Fibroblast of skin of left quadriceps (primary cell): ENCODE measurements at places on chromosomes 12 and 14.

DNA sequence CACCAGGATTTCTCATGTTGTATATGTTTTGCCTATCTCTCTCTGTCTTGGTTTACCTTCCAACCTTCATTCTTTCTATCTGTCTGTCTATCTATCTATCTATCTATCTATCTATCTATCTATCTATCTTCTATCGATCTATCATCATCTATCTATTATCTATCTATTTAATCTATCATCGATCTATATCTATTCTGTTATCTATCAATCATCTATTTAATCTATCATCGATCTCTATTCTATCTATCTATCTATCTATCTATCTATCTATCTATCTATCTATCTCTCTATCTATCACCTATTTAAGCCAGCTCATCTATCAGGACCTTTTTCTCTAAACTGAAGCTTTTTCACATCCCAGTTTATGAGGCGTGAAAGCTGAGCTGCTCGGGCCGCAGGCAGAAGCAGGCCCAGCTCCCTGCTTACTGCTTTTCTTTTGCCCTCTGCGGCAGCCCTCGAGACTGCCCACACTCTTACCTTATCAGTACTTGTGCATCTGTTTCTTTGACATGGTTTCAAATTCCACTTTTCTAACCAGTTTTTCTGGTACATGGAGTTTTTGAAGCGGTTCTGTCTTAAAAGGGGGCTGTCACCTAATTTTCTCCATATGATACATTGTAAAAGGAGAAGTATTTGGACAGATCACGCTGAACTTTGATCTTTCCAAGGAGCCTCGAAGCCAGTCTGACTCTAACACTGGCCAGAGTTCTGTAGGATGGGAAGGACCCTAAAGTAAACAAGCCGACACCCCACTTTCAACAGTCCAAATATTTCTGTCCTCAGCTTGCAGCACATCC, 44.4 kb upstream of the GSG1 start:
- no peak for DNase-seq

- DNase-seq, result no peak
Measured at GRCh38 chr12:51868821-51869495, 18.9 kb upstream of the ANKRD33 start.

- DNase-seq, result no peak
Measured at GRCh38 chr14:32578181-32578580, 249.1 kb downstream of the AKAP6 start.

- DNase-seq, result no peak
Measured at GRCh38 chr14:65330416-65330815, 82.1 kb upstream of the FUT8 start.

DNA sequence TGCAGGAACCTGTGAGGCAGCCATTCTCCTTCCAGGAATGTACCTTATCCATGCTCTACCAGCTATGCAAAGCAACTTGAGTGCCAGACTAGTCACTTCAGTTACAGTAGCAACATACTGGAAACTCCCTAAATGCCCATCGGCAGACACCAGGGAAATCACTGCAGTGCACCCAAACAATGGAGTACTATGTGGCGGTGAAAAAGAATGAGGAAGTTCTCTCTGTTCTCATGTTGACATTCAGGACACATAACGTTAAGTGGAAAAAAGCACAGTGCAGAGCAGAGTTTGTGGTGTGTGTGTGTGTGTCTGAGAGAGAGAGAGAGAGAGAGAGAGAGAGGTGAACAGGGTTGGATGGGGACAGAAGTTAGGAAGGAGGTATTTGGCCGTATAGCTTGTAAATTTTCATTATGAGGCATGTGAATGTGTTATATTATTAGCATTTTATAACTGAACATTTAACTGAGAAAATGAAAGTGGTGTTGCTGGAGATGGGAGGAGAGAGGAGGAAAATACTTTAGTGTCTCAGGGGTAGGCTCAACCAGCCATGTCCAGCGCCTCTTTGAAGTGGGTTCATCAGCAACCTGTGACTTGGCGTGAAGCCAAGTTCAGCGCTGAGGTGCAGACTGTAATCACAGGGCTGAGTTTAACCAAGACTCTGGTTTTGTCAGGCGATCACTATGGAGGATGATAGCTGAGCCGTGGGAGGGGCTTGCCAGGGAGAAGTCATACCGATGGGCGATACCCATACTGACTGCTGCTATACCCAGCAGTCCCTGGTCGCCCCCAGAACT, 17.3 kb downstream of the TNFAIP2 start:
- no peak for DNase-seq

DNA sequence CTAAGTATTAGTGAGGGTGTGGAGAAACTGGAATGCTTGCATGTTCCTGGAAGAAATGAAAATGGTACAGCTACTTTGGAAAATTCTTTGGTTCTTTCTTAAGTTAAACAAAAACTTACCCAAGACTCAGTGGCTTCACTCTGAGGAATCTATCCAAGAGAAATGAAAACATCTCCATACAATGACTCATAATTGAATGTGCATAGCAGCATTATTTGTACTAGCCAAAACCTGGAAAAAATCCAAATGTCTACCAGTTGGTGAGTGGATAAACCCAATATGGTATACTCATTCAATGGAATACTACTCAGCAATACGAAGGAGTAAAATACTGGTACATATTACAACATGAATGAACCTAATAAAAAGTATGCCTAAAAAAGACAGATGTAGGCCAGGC, 18.0 kb upstream of the CRACR2A start:
- no peak for DNase-seq

DNA sequence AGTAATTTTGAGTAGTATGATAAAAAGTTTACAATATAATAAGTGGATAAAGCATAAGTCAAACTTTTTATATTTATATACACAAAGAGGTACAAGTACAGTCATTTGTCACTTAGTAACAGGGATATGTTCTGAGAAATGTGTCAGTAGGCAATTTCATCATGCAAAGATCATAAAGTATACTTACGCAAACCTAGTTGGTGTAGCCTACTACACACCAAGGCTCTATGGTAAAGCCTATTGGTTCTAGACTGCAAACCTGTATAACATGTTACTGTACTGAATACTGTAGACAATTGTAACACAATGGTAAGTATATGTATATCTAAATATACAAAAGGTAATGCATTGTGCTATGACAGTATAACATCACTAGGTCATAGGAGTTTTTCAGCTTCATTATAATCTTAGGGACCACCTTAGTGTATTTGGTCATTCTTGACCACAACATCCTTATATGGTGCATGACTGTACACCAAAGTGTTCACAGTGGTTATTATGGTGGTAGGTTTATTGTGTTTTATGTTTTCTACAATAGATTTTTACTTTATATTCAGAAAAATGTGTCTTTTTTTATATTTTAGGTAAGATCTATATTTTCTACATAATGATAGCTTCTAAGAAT, 14.9 kb upstream of the SCFD1 start:
- DNase-seq, result no peak

- DNase-seq, result no peak
Measured at GRCh38 chr12:21642707-21643389, 14.8 kb downstream of the LDHB start.
